Airway epithelial cell (primary cell): ENCODE measurements at places on chromosomes 5 and 9. TPM values are rescaled to one million over a fixed set of nuclear protein-coding genes. Genes with fewer than 3 reads are reported as not detected.

Gene NR6A1
- 1.4 TPM in 2 replicates for total RNA-seq

Gene GABRG2
- not detected in 2 replicates for total RNA-seq

Gene IL4
- not detected in 2 replicates for total RNA-seq

Gene LCN9
- total RNA-seq, result not detected in 2 replicates

Gene C1QTNF3
- 0.92 and 2.9 TPM in 2 replicates for total RNA-seq

Gene CAVIN4
- total RNA-seq, result 0.05 and 0.14 TPM in 2 replicates

Gene EPB41L4B
- 17.4 and 19.0 TPM in 2 replicates for total RNA-seq

Gene BTNL3
- not detected in 2 replicates for total RNA-seq

Gene HAVCR2
- total RNA-seq, result not detected in 2 replicates

Gene MARCHF3
- total RNA-seq, result 0.84 and 1.1 TPM in 2 replicates

Gene SPATA31C2
- total RNA-seq, result not detected in 2 replicates

Gene FRRS1L
- total RNA-seq, result 0.07 TPM in 1 of 2 replicates, not detected in the other

Gene ARSI
- 3.3 and 5.8 TPM in 2 replicates for total RNA-seq

Gene TAF11L9
- not detected in 2 replicates for total RNA-seq

Gene FBXO38
- total RNA-seq, result 19.7 and 20.8 TPM in 2 replicates

Gene OR13C4
- total RNA-seq, result not detected in 2 replicates

Gene SOX30
- total RNA-seq, result not detected in 2 replicates

Gene ASPN
- not detected in 2 replicates for total RNA-seq

Gene MLANA
- not detected in 2 replicates for total RNA-seq

Gene SURF6
- 22.1 and 24.1 TPM in 2 replicates for total RNA-seq

Gene FOXE1
- total RNA-seq, result 1.1 and 3.2 TPM in 2 replicates

Gene NOXA1
- 0.65 and 0.92 TPM in 2 replicates for total RNA-seq

Gene GTF2H2C
- 15.0 and 16.4 TPM in 2 replicates for total RNA-seq

Gene TICAM2
- 0.56 and 1.1 TPM in 2 replicates for total RNA-seq

Gene PCDHAC2
- total RNA-seq, result 0.42 and 1.1 TPM in 2 replicates

Gene BBLN
- total RNA-seq, result 251 and 413 TPM in 2 replicates

Gene QSOX2
- total RNA-seq, result 8.5 and 14.7 TPM in 2 replicates

Gene OLFML2A
- 37.5 and 44.0 TPM in 2 replicates for total RNA-seq

Gene NINJ1
- 24.2 and 43.9 TPM in 2 replicates for total RNA-seq

Gene GMCL2
- not detected in 2 replicates for total RNA-seq

Gene LTC4S
- 1.4 and 3.8 TPM in 2 replicates for total RNA-seq

Gene THBS4
- 0.19 and 0.42 TPM in 2 replicates for total RNA-seq

Gene LRRC14B
- not detected in 2 replicates for total RNA-seq

Gene HTR4
- total RNA-seq, result not detected in 2 replicates

Gene PCDHGB3
- total RNA-seq, result 0.35 and 0.46 TPM in 2 replicates

Gene FOXD1
- total RNA-seq, result 2.0 and 3.0 TPM in 2 replicates

Gene PRUNE2
- total RNA-seq, result 0.07 TPM in 1 of 2 replicates, not detected in the other

Gene CEL
- total RNA-seq, result 1.5 TPM in 2 replicates
